Stimulated activated CD4-positive, alpha-beta T cell treated with anti-CD3 and anti-CD28 coated beads, Interleukin-4, amount 100 ng/mL, for 24 hours (primary cell): ENCODE measurements at places on chromosomes 4 and X.

DNA sequence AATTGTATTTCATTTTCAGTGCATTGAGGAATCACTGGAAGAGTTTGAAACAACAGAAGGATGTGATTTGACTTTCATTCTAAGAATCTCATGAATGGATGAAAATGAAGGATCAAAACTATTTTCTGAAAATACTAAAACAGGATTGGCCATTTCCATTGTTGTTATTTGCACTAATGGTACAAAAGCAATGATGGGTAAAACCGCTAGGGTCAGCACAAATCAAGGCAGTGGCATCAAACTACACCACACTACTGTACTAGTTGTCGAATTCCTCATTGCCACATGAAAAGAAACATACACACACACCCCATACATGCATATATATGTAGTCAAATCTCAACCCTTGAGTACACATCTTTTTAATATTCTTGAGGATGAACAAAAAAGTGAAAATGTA lies 24.7 kb upstream of the CENPVL3 start:
- no peak for DNase-seq

DNA sequence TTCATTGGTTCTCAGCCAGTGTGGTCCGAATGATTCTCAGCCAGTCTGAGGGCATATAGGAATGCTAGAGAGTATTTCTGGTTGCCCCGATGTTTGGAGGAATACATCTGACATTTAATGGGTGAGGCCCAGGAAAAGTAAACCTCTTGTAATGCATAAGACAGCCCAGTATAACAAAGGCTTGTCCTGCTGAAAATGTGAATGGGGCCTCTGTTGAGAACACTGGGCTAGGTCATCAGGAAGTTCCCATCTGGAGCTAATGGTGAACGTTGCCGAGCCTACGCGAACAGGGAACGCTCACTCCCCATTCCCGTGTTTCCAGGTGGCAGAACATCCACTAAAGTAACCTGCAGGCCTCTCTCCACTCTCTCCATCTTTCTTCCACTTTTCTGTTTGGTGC lies 132.0 kb upstream of the CLNK start:
- no peak for DNase-seq

DNA sequence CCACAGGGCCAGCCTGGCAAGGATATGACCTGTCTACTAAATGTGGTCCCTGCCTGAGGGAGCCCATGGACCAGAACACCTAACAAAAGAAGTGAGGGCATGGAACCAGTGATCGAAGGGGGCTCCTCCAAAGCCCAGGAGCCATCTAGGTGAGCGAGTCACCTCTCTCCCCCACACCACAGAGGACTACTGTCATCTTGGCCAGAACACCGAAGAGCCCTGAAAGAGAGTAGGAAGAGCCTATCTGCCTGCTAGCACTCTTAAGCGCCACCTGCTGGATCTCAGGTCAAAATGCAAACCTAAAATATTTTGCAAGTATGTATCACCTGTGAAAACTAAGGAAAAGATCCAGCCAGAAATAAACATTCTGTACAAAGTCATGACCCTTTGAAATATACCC lies 137.9 kb upstream of the ZXDB start:
- DNase-seq: peak; percentile 2

DNA sequence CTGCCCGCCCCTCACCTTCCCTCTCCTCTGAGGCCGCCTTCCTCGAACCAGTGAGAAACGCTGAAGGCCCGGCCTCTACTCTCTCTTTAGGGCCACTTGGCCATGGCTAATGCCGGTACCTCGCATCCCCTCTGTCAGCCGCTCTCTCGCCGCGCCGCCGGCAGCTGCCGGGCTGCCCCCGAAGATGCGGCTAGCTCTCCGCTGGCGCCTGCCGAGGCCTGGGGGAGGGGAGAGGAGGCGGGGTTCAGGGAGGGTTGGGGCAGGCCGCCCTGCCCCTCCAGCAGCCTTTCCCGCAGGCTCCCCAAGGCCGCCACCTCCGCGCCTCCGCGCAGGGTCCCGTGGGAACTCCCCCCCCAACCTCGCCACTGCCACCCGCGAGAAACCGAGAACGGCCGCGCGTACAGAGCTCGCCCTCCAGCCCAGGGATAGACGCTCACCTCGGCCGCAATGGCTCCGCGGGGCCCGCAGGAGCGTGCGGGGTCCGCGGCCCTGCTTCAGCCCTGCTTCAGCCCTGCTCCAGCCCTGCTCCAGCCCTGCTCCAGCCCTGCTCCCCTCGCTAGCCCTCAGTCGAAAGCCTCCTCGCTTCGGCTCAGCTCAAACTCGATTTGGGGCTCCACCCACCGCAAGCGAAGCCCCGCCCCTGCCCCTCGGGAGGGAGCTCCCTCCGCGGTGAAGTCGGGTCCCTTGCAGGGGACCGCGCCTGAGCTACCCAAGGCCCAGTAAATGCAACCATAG lies at the start of gene HUWE1:
Gene HUWE1, minus strand, starts transcription at position 569 of the 735 bp plus-strand sequence. CDS start 32,612 bp downstream, outside the sequence.
- DNase-seq: peak; percentile 85

- DNase-seq: no peak
Observed at GRCh38 chr4:124423160-124423559, 289.4 kb downstream of the ANKRD50 start.

- DNase-seq: no peak
Observed at GRCh38 chr4:69058410-69059059, 37.7 kb upstream of the UGT2B7 start.

GRCh38 chrX:12814420-12814819 lies 23.2 kb downstream of the PRPS2 start:
- peak; percentile 34 for DNase-seq

DNA sequence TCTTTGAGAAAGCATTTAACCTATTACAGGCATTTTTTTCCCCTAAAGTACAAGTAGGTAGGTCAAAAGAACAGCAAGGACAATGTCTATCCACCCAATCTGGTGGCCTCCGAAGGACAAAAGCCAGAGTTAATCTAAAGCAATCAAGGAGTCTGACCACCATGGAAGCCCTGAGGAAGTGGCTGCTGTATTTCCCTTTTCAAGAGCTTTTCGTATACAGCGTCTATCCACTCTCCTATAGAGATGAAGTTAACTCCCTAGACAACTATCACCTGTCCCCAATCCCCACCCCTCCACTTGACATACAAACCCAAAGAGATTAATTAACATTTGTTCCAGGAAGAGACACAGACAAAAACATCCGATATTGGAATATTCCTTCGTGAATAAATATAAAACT lies 85.5 kb downstream of the SNCA start:
- DNase-seq: no peak

DNA sequence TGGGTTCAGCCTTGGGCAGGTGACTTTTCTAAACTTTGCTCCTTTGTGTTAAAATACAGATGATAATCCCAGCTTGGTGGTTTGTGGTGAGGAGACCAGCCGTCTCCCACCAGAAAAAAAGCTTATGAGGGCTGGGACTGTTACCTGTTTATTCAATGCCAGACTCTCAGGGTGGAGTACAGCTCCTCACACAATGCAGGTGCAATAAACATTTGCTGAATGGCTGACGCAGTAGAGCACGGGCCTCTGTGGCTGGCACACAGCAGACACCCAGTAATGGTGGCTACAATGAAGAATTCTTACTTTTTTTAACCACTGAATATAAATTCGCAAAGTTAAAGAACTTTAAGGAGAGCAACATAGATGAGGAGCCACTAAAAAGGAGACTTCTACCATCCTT lies 30.2 kb downstream of the BEND4 start:
- no peak for DNase-seq

GRCh38 chrX:126820700-126821420 lies 1.3 kb downstream of the PRR32 start:
- DNase-seq: no peak

DNA sequence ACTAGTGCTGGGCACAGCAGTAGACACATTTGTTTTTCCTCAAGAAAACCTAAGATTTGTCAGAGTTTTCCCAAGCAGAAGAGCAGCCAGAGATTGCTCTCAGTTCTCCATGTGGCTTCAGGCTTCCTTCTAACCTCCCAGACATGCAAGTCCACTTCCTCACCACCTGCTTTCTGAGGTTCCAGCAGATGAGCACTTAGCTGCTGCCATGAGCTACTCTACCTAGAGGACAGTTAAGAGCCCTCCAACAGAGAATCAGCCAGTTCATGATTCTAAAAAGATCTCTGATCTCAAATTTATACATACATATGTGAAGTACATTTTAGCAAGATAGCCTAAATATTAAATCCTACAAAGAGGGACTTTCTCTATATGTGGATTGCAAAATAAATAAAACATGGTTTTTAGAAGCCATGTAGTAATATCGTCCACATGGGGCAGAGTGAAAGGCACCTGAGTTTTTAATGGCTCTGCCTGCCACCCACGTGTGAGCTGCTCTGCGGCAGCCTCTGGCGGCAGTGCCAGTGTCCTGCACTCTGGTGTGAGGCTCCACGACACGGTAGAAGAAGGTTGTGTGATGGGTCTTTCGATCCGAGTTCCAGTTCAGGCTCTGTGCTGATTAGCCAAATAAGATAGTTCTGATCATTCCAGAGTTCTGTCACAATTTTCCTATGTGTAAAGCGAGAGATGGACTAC lies 10.3 kb downstream of the CYP4V2 start:
- DNase-seq: peak; percentile 62

DNA sequence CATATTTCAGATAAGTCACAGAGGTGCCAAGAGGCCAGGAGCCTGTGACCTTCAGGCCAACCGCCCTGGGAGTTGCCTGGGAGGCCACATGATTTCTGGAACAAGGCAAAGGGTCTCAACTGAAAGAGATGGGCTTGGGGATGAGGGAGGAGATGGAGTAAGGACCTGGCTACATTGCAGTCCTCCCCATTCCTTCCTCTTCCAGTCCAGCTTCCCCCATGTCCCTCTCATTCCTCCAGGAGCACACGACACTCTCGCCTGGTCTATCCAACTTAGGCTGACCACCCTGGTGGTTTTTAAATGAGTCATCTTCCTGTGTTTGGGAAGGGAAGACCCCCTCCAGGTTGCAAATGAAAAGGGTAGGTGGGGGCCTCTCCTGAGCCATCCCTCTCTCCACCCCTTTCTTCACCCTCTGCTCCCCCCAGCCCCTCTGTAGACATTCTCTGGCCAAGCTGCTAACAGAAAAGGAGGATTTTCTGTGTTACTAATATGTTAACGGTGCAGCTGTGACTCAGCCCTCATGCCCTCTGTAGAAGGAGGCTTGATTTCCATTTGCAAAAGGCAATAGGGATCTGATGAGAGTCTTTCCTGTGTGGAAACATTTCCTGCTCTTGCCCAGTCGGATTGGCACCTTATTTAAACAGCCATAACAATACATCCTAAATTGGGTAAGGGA lies 79.2 kb downstream of the RTL5 start:
- DNase-seq: no peak

DNA sequence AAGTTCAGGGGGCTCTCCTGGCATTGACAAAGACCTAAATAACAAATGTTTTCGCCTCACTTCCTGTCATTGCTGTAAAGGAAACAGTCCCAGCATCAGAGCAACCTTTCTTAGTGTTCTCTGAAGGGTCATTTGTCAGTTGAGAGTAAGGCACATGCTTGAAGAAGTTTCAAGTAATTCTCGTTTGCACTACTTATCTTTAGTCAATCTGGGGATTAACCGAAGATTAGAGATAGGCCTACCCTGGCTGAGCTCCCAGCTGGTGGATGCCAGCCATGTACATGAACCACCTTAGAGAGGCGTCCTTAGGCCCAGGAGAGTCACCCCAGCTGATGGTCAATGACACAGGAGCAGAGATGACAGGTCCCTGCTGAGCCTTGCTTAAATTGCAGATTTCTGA lies 189.9 kb upstream of the PGRMC2 start:
- DNase-seq: no peak

DNA sequence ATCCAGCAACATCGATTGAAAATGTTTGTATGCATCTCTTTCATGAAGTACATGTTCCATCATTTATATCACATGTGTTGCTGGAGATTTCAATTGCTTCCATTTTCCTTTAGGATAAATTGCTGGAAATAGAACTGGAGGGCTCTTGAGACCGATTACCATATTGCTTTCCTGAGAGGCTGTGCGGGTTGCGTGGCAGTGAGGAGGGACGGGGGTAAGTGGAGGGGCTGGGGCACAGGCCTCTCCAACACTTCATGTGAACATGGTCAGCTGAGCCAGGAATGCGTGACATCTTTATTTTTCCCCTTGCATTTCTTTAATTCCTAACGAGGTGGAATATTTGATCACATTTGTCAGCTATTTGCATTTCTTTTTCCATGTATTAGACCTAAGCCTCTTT lies 144.6 kb downstream of the TBL1X start:
- no peak for DNase-seq

DNA sequence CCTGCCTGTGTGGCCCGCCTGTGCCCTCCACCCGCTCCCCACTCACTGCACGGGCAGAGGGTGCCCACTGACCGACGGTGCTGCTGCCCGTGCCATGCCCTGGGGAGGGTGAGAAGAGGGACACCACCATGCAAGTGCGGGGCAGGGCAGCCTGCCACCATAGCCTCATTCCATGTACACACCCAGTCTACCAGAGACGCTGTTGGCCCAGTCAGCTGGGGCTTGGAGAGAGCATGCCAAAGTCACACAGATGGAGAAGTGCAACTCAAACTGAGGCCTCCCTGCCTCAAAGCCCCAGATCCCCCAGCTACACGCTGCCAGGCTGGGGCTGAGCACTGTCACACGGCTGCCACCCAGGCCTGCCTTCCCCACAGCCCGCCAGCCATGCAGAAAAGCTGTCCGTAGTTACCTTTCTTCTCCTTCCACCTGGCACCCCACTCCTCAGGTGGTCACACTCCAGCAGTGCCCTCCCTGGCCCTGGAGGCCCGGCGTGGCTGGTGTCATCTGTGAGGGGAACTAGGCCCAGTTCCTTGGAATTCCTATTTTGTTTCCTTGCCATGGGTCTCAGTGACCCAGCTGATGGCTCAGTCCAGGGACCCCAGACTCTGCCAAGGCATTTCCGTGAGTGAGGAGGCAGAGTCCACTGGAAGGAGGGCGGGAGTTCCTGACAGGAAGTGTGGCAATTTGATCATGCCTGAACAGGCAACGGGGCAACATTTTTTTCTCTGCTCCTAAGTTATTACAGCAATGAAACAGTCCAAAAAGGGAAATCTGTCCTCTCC lies at the start of gene SLC2A9:
Gene SLC2A9, minus strand, starts transcription at position 627 of the 782 bp plus-strand sequence. Its CDS starts 68 bp downstream, at position 559.
- DNase-seq: no peak

- DNase-seq: no peak
Observed at GRCh38 chr4:61741327-61742096, 541.4 kb downstream of the ADGRL3 start.

GRCh38 chrX:112814496-112814895 lies 26.1 kb downstream of the AMOT start:
- no peak for DNase-seq

- no peak for DNase-seq
Observed at GRCh38 chr4:67651536-67651935, 49.4 kb downstream of the UBA6 start.

- no peak for DNase-seq
Observed at GRCh38 chr4:188194421-188194820, 55.2 kb downstream of the TRIML1 start.

GRCh38 chr4:88060431-88060830 lies 53.0 kb downstream of the PKD2 start:
- no peak for DNase-seq

- no peak for DNase-seq
Observed at GRCh38 chr4:31328932-31329331, 608.8 kb downstream of the PCDH7 start.

GRCh38 chr4:104425948-104426347 lies 68.7 kb downstream of the CXXC4 start:
- no peak for DNase-seq

- no peak for DNase-seq
Observed at GRCh38 chr4:99208719-99209075, 10.3 kb downstream of the ADH6 start.

DNA sequence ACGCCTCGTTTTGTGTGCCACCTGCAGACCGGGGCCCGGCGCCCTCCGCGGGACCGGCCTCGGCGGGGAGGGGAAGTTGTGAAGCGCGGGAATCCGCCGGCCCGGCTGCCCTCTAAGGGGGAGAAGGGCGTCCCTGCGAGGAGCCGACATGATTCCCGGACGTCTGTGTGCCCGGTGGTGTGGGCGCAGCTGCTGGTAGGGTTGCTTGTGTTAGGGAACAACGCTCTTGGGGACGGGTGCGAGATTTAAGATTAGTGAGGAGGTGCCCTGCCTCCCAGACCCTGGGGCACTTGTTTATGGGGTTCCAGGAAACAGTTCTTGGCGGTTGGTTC lies 627 bp downstream of the CDKN2AIP start:
- DNase-seq: no peak
